Ovary (tissue), 10 donors: ENCODE measurements at places on chromosomes 2 and 18. TPM values are rescaled to one million over a fixed set of nuclear protein-coding genes. Genes with fewer than 3 reads are reported as not detected.

DNA sequence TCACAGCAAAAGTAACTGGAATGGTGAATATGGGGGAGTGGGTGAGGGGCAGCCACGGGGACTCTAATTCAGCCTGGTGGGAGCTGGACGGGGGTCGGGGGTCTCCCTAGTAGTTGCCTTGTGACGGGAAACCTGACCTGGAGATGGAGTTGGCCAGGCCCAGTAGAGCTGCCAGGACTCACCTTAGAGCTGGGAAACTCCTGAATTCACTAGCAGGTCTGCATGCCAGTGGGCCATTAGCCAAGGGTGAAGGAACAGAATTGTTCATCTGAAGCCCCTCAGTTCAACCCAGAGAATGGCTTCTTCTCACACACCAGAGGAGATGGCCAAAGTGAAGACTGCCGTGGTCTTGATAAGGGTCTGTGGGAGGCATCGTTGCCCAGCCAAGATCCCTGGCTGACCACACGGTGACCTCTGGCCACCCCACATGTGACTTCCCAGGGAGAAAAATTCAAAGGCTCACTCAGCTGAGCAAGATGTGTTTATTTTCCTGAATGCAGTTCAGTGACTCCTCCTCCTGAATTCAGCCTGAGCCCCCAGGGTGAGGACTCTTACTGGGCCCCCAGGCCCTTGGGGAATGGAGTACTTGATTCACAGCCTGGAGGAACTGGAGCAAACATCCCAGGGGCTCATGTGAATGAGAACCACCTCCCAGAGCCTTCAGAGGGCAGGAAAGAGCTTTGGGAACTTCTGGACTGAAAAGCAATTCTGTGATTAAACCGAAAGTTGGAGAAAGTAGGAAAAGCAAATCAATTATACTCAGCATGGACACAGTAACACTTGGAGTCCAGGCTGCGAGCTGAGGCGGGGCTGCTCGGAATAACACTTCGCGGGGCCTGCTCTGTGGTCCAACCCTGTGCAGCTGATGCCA is 25.2 kb downstream of the MOCOS start:
- peaks cover 12% of the 10 kb centered on the region for H3K4me1 ChIP-seq
- peak overlapping the region; percentile 64 for H3K27ac ChIP-seq
- no peaks in the 10 kb centered on the region for H3K27me3 ChIP-seq
- peak; percentile 51 for DNase-seq
- no peak overlapping the region for H3K4me3 ChIP-seq

DNA sequence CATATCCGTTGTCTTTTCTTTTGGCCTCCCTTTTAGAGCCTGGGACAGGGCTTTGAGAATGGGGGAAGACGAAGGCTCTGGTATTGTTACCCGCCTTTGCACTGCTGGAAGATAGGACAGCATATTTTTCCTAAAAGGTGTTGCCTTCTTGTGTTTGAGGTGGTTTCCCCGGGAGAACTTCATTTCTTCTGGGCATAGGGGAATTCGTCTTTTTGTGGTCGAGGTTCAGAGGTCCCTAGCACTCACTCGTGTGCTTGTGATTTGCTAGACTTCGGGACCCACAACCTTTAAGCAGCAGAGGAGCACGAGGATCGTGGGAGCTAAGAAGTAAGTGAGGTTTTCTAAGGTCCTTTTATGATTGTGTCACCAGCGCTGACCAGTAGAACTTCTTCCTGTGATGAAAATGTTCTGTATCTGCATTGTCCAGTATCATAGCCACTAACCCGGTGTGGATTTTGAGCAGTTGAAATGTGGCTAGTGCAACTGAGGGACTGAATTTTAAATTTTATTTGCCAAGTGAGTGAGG is 611 bp downstream of the ZNF512 start:
- no peaks in the 10 kb centered on the region for H3K27me3 ChIP-seq
- H3K36me3 ChIP-seq, result no peaks in the 10 kb centered on the region
- H3K4me3 ChIP-seq, result peak overlapping the region; percentile 67
- peak overlapping the region; percentile 66 for H3K27ac ChIP-seq

DNA sequence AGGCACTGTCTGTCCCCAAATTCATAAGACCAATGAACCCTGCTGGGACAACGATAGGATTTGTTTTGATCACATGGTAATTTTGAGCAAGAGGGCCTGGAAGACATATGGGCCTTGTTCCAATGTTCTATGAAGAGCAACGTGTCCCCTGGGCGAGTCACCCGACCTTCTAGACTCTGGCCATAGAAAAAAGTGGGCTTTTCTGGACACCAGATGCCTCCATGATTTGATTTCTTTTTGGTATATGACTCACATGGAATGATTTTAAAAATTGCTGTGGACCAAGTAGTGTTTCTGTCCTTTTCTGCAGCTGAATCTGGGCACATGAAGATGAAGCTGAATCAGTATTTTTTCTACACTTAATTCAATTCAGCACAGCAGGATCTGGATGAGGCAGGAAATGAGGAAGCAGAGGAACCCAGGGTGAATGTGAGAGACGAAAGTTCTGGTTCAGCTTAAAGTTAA is 104.9 kb downstream of the CDC42EP3 start:
- no peak for DNase-seq
- H3K4me1 ChIP-seq, result peaks cover 3% of the 10 kb centered on the region
- no peaks in the 10 kb centered on the region for H3K27me3 ChIP-seq
- no peak overlapping the region for H3K27ac ChIP-seq
- no peak overlapping the region for H3K4me3 ChIP-seq
- no peaks in the 10 kb centered on the region for H3K36me3 ChIP-seq

- H3K4me3 ChIP-seq, result no peak overlapping the region
- H3K36me3 ChIP-seq, result no peaks in the 10 kb centered on the region
- no peaks in the 10 kb centered on the region for H3K27me3 ChIP-seq
- H3K4me1 ChIP-seq, result peaks cover 42% of the 10 kb centered on the region
Measured at GRCh38 chr2:217975626-217976025, 27.2 kb downstream of the TNS1 start.

- no peaks in the 10 kb centered on the region for H3K27me3 ChIP-seq
- no peak for DNase-seq
- H3K27ac ChIP-seq, result no peak overlapping the region
Measured at GRCh38 chr2:231348173-231348572, 47.3 kb upstream of the B3GNT7 start.

DNA sequence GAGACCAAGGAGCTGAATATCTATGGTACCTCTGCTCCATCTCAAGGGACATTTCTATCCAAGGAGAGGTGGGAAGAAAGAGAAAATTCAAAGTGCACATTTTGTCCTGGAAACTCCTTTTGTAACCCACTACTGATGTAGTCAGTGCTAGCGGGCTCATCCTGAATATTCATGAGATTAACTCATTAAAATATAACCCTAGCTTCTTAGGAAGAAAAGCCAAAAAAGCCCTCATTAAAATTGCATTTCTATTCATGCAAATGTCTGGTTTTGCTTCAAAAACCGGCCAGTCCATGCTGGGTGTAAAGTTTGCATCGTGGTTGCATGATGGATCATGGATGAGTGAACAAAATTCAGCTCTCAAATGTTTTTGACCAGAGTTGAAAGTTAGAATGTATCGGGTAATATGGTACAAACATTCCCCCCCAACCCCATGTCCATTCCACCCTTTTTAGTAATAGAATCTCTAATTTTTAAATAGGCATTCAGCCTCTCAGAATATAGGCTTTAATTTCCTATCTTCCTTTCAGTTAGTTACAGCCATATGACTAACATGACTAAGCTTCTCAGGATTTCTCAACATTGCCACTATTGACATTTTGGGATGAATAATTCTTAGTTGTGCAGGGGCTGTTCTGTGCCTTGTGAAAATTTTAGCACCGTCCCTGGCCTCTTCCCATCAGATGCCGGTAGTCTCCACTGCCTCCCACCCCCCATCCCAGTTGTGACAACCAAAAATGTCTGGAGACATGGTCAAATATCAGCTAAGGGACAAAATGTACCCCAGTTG is 104.2 kb upstream of the RND3 start:
- no peaks in the 10 kb centered on the region for H3K27me3 ChIP-seq
- H3K36me3 ChIP-seq, result no peaks in the 10 kb centered on the region
- H3K4me3 ChIP-seq, result no peak overlapping the region
- no peaks in the 10 kb centered on the region for H3K4me1 ChIP-seq
- no peak overlapping the region for H3K27ac ChIP-seq
- DNase-seq, result no peak

DNA sequence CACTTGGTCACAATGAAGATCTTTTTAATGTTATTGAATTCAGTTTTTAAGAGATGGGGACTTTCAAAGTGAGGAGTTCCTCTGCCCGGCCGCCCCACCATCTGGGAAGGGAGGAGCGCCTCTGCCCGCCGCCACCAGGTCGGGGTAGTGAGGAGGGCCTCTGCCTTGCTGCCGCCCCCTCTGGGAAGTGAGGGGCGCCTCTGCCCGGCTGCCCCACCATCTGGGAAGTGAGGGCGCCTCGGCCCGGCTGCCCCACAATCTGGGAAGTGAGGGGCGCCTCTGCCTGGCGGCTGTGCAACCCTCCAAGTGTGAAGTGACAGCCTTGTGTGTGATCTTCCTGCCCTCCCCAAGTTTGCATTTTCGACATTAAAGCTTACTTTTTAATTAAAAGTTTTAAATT is 899.3 kb downstream of the TRIB2 start:
- H3K27ac ChIP-seq, result no peak overlapping the region
- no peaks in the 10 kb centered on the region for H3K36me3 ChIP-seq
- H3K27me3 ChIP-seq, result no peaks in the 10 kb centered on the region
- H3K4me1 ChIP-seq, result no peaks in the 10 kb centered on the region
- H3K4me3 ChIP-seq, result no peak overlapping the region

DNA sequence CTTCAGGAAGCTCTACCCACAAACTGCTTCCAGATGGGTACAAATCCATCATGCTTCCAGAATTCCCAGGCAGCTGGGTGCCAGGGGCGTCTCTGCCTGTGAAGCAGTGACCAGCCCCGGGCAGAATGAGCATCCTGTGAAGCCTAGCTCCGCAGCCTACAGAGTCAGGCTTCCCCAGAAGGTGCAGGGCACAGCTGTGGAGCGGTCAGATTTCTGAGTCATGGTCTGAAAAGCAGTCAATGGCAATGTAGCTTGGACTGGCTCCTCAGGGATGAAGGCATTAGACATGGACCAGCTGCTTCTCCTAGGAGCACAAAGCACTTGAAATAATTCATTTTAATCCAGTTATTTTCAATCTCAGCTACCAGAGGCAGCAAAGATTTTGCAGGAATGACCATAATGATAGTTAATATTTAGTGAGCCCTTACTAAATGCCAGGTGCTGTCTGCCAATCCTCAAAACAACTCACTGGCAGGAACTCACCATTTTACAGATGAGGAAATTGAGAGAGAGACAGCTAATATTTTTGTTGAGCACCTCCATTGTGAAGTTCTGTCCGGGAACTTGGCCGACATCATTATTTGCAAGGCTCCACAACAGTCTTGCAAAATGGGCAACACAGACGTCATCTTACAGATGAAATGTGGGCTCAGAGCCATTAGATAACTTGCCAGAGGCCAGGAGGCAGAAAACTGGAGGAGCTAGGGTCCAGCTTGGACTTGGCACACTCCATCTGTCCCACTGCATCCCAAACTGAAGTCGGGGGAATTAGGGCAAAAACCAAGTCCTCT is 31.7 kb downstream of the ACMSD start:
- H3K27ac ChIP-seq, result no peak overlapping the region
- H3K4me1 ChIP-seq, result no peaks in the 10 kb centered on the region
- no peaks in the 10 kb centered on the region for H3K36me3 ChIP-seq
- no peak overlapping the region for H3K4me3 ChIP-seq

The BOLL gene
- polyA plus RNA-seq, result not detected

The CNTNAP5 gene
- polyA plus RNA-seq, result not detected

The CLK1 gene
- polyA plus RNA-seq, result 112 TPM

The PDCL3 gene
- polyA plus RNA-seq, result 19.8 TPM
